ENCODE measurements at places on chromosomes 3 and 15. TPM values are rescaled to one million over a fixed set of nuclear protein-coding genes. Genes with fewer than 3 reads are reported as not detected.
A peak's percentile ranks its signal among the peaks of the same experiment; 100 is the strongest.

GRCh38 chr15:89964232-89964954 is 36.7 kb upstream of the ZNF710 start:
- no peak for DNase-seq

GRCh38 chr3:156599089-156599874 is 44.4 kb upstream of the SSR3 start:
- DNase-seq: no peak

- DNase-seq: no peak
Observed at GRCh38 chr3:124607163-124607562, 123.1 kb upstream of the UMPS start.

- no peak for DNase-seq
Observed at GRCh38 chr3:62046326-62046725, 327.0 kb downstream of the FEZF2 start.

The CFAP44 gene
- polyA plus RNA-seq: 33.8 TPM

DNA sequence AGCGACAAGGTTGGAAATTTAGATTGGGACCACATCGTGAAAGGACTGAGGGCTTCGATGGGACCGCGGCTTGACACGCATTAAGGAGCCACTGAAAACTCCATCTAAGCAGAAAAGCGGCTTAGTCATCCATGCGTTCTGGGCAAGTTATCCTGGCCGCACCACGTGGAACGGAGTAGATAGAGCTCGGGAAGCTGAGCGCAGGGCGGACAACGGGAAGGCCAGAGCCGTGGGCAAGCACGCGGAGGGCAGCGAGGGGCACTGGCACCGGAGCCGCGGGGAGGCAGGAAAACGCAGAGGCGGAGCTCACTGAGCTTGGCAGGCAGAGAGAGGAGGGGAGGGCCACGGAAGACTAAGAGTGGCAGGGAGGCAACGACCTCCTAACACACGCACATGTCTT is 61.3 kb upstream of the VGLL4 start:
- no peak for DNase-seq

GRCh38 chr3:43966126-43966525 is 275.4 kb downstream of the ABHD5 start:
- DNase-seq: no peak

- DNase-seq: no peak
Observed at GRCh38 chr3:184733971-184734608, 22.2 kb upstream of the MAGEF1 start.

DNA sequence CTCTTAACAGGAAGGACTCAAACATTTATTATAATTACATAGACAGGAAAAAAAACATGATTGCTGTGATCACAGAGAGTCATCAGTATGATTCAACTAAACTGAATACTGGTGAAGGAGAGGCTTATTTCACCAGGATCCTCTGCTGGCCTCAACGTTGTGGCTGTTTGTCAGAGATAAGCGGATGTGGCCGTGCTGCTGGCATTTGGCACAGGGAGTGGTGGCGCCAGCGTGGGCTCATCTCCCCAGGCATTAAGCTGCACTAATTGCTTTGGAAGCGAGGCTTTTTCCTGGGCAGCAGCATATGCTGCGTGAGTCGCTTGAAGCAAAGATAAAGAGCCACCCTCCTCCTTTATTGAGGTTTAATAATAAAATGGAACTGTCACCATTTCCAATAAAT is 306.7 kb downstream of the LRTM1 start:
- DNase-seq: no peak

DNA sequence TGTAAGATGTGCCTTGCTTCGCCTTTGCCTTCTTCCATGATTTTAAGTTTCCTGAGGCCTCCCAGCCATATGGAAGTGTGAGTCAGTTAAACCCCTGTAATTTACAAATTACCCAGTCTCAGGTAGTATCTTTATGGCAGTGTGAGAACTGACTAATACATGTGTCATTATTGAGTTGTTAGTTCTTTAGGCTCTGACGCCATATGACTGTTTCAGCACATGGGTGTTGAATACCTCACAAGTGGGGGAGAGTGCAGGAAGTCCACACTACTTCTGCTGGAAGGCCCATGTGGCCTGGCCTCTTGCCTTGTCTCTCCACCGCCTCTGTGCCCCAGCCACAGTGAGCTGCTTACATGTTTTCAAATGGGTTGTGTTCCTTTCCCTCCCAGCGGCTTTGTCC is 28.5 kb downstream of the MFSD1 start:
- DNase-seq: no peak

DNA sequence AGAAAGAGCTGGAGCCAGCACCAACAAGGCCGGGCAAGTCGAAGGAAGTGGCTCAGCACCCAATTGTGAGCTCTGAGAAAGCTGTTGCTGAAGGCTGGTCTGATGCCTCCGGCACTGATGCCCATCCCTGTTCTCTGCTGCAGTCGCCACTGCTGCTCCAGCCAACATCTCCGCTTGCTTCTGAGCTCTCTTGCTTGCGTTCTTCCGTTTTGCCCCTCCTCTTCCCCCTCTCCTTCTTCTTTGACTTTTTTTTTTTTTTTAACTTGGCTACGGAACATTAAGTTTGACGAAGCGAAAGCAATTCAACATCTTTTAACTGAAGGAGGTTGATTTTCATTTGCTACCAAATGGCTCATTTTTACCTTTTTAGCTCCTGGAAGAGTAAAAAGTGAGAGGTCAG is 442.9 kb downstream of the MCTP2 start:
- DNase-seq: peak; percentile 56

The MNS1 gene
- polyA plus RNA-seq: 35.3 TPM

GRCh38 chr3:100043271-100043670 is 71.0 kb downstream of the FILIP1L start:
- no peak for DNase-seq

DNA sequence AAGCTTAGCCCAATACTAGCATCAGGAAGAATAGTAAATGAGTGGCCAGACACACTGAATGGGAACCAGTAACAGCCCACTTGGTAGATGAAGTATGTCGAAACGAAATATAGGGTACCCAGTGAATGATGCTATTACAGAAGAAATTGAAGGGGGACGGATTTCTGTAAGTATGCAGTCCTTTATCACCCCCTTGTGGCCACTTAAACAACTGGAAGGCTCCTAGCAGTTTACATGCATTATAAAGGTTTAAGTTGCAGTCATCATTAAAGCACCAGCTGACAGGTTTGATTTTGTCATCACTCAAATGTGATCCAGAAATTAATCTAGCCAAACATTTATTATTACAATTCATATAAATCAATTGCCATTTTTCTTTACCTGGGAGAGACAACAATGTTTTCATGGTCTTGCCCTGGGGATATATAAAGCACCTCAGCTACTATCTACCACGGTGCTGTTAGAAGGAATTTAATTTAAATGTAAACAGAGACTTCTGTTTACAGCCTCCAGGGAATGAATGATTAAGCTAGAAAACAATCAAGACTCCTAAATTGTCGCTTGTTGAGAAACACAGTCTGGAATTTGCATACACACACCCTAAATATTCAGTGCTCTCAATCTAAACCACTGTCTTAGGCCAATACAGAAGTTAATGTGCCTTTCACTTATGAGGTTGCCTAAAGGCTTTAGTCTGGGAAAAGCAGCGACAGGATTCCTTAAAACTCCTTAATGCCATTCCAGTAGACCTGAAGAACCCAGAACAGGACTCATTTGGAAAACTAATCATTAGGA is 7.8 kb downstream of the EIF1B start:
- peak; percentile 37 for DNase-seq

The CGNL1 gene
- polyA plus RNA-seq: 59.7 TPM

DNA sequence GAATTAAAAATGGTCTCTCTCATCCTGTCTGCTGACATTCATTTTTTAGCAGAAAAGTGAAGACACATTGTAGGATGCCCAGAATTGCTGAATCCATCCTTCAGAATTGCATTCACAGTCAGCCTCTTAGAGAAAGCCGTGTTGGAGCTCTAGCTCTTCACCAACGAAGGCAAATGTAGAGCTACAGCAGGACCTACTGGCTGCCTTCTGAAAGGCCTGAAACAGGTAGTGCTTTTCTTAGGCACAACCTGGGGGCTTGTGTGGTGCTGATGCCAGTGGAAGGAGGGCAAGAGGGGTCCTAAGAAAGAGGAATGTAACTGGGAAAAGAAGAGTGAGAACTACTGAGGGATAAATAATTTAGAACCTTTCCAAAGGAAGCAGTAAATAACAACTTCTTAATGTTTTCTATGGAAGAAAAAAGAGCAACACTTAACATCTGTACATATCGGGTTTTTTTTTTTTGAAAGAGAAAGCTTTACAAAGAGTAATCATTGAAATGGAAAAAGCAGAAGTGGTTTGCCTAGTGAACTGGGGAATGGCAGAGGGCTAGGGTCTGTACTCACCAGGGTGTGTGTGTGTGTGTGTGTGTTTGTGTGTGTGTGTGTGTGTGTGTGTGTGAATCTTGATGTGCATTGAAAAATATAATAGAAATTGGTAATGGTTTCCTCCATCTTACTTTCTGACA is 297.8 kb downstream of the SATB1 start:
- no peak for DNase-seq

The OXTR gene
- 1.0 TPM for polyA plus RNA-seq

The UBAP1L gene
- 3.2 TPM for polyA plus RNA-seq

DNA sequence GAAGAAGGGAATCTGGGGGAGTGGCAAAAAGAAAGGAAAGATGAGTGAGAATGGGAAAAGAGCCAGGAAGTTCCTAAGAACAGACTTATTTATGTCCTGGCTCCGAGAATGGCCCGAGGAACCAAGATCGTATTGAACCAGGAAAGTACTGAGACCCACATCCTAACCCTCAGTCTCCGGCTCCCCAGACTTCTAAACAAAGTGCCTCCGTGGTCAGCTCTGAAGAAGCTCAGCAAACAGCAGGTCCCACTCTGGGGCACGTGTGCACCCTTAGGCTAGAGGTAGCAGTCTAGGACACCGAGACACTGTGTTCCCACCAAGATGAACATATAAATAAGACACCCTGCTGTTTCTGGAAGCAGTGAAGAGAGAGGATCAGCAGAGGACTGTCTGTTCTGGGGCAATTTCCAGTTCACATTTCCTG is 307.4 kb downstream of the NTRK3 start:
- no peak for DNase-seq

GRCh38 chr3:195246581-195246995 is 24.4 kb downstream of the XXYLT1 start:
- DNase-seq: no peak

The KNG1 gene
- 109 TPM for polyA plus RNA-seq

- no peak for DNase-seq
Observed at GRCh38 chr3:147412917-147413685, 3.9 kb downstream of the ZIC1 start.
